C1 segment of cervical spinal cord (tissue), 14 donors: ENCODE measurements at places on chromosomes 16 and 17.

DNA sequence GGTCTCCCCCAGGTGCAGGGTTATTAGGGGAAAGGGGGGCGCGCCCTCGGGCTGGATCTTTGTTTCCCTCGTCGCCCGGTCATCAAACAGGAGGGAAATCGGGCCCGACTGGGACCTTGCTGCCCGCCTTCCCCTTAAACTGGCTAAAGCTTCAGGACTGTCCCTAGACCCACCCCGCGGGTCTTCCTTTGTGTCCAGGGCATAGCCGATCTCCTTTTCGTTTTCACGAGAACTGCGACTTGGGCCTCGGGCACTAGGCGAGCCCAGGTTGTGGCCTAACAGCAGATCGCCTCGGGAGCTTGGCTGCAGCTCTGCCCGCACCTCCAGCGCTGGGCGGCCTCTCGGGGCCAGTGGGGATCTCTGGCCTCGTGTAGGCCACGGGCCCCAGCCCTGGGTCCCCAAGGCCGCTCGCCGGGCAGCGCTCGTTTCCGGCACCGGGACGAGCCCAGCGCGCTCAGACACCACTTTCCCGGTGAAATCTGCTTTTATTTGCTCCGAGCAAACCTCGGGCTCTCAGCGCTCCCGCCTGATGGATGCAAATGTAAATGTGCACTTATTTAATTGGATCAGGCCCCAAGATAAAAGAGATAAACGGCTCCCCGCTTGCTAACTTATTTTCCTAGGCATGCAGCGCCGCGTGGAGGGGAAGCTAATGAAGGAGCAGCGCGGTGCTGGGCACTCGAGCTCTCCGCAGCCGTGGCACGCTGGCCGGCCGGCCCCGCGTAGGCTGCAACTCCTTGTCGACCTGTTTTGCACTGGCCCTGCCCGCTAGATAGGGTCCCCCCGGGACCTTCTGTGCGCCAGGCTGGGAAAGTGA lies 7.8 kb downstream of the IRX5 start:
- DNase-seq, result no peak

- DNase-seq, result no peak
Measured at GRCh38 chr16:67841198-67841815, 813 bp upstream of the THAP11 start.

GRCh38 chr17:72696156-72696555 lies 396.3 kb downstream of the SLC39A11 start:
- DNase-seq, result no peak

DNA sequence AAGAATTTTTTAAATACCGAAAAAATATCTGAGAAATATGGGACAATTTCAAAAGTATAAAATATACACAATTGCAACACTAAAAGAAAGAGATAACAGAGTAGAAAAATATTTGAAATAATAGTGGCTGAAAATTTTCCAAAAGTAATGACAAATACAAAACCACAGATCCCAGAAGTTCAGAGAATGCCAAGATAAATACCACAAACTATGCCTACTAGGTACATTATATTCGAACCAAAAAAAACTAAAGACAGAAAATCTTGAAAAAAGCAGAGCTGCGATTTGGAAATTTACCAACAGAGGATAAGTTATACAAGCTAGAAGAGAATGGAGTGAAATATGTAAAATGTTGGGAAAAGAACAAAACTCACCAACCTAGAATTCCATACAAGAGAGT lies 191.3 kb upstream of the ELAC2 start:
- no peak for DNase-seq

DNA sequence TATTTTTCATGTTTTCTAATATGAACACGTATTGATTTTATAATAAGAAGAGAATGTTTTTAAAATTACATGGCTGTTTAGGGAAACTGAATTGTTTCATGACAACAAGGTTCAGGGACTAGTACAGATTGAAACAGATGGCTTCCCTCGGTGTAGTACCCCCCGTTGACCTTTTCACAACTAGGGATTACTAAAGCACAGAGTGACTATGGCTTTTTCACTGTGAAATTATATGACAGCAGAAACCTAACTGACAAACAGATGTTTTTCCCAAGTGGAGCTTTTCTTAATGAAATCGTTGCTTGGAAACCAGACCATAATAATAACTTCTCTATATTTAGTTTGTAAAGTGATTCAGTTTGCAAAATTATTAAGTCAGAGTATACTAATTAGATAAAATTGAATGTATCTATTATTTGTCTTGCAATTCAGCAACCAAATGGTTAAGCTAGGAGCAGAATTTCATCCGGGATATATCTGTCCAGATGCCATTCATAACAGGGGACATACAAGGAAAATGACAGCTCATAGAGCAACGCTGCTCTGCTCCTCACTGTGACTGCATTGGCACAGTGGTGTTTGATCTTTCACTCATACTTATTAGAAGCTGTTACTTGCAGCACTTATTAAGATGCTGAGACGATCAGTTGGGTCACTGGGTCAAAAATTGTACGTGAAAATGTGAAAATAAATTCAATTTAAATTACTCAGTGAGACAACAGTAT lies 111.7 kb downstream of the TANGO6 start:
- DNase-seq, result no peak
